ENCODE measurements at places on chromosomes 3 and 15. TPM values are rescaled to one million over a fixed set of nuclear protein-coding genes. Genes with fewer than 3 reads are reported as not detected.

DNA sequence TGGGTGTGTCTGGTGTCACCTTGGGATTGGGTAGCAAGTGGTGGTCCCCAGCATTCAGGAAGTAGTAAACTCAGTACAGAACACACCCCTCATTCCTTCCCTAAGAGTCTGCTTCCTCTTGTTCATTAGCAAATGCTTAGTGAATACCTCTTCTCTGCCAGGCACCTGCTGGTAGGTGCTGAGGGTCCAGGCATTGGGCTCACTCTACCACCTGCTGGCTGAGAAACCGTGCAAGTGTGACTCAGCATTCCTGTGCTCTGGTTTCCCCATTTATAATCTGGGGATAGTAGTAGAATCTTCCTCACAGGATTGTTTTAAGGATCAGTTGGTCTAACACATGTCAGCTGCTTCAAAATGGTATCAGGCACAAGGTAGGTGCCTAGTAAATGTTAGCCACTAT, 4.8 kb downstream of the SHF start:
- no peak overlapping the region for H3K27ac ChIP-seq
- DNase-seq: no peak
- H3K27me3 ChIP-seq: no peaks in the 10 kb centered on the region
- no peak overlapping the region for H3K4me3 ChIP-seq
- H3K4me1 ChIP-seq: peaks cover 14% of the 10 kb centered on the region
- no peaks in the 10 kb centered on the region for H3K36me3 ChIP-seq

CCR5 gene
- total RNA-seq: 2.2 TPM

DNA sequence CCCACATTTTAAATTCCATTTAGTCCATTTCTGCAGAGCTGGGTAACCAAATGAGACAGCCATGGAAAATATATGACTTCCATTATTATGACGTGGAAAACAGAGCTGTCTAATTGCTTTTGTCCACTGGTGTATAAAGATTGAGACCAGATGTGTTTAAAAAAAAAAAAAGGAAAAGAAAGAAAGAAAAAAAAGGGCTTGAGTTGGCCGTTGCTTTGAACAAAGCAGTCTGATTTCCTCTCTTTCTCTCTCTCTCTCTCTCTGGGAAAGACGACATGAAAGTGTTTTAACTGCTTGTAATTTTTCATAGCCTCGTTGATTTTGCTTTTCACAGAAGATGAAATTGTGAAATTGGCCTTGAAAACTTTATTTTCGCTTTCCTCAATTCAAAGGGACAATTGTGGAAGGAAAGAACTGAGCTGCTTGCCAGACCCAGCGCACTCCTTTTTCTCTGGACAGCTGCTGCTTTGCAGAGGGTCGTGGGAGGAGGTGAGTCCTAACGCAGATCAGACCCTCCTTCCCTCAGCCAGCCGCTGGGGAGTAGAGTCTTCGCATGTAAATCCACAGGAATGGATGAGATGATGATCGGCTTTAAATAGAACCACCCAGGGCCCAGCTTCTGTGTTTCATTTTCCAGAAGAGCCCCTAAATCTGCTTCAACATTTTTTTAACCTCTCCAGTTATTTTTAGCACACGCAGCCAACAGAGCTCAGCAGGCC, 42.8 kb upstream of the UBE2E1 start:
- no peaks in the 10 kb centered on the region for H3K36me3 ChIP-seq
- no peak overlapping the region for H3K4me3 ChIP-seq
- no peaks in the 10 kb centered on the region for H3K4me1 ChIP-seq
- H3K27ac ChIP-seq: no peak overlapping the region
- no peaks in the 10 kb centered on the region for H3K27me3 ChIP-seq

DNA sequence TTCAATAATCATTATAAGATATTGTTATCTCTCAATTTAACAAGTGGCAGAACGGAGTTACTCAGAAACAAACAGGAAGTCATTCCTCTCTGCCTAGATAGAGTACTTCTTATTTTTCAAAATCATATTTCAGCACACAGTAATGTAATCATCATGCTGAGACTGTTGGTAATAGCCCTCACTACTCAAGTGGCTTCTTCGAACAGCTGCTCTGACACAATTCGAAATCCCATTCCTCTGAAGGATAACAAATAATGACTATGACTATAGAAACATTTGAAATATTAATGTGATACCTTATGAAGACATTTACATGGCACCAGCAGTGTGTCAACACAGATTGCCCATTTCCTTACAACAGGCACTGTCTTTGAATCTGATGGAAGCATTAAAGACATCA, 1249.8 kb downstream of the NSUN3 start:
- DNase-seq: no peak
- no peaks in the 10 kb centered on the region for H3K36me3 ChIP-seq
- no peaks in the 10 kb centered on the region for H3K4me1 ChIP-seq
- H3K27ac ChIP-seq: no peak overlapping the region

DNA sequence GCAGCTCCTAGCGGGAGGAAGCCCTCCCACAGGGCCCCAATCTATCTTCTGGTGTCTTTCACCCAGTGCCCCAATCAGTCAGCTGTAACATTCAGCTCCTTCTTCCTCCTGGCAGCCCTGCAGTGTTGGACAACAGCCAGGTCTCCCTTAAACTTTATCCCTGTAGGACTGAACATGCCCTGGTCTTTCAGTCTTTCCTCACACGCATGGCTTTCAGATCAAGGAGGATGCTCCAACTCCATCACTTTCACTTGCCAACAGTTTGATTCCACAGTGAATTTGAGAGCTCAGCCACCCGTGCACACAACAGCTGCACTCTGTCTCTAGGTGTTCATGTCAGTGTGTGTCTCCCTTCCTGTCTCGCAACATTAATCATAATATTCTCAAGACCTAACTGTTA, 28.5 kb upstream of the LRRC34 start:
- H3K27ac ChIP-seq: no peak overlapping the region
- H3K4me1 ChIP-seq: no peaks in the 10 kb centered on the region
